Effector CD4-positive, alpha-beta T cell (primary cell): ENCODE measurements at places on chromosomes 16 and 17.

DNA sequence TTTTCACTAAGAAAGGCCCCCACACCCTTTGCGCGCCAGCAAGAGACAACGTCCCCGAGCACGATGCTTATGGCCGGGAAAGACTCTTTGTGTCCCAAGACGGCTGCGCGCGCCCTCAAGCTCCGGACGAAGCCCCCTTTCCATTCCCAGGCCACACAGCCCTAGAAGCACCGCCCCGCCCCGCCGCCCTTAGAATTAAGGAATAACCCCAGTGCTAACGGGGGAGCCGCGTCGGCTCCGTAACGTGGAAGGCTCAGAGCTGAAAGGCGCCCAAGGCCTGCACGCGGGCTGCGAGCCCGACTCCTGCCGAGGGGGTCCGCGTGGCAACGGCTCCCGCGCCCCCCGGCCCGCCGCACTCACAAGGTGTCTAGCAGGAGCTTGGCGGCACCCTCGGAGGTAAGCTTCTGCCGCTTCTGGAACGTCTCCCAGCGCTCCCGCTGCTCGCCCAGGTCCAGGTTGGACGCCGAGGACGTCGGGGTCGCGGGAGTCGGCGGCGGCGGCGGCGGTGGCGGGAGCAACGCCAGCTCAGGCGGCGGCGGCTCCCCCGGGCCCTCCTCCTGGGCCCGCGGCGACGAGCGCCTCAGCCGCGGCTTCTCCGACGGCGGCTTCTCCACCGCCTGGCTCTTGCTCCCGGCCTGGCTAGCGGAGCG lies 477 bp downstream of the CENPV start:
- peak; percentile 9 for DNase-seq

- no peak for DNase-seq
These were observed 18.8 kb downstream of the FOXF1 start for GRCh38 chr16:86529160-86529559.

DNA sequence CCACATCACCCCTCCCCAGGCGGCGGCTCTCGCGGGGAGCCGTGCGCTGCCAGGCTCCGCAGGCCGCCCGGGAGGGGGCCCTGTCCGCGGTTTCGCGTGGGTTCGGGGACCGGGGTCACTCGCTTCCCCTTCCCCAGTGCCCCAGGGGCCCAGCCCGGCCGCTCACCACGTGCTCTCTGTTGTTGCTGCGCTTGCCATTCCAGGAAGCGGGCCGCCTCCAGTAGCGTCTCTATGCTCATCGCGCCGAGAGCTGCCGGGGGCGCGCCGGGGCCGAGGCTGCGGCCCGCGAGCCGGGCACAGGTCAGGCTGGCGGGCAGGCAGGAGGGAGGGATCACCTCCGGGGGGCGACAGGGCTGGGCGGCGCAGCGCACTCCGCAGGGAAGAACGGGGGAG lies 390 bp downstream of the MNT start:
- DNase-seq: peak; percentile 46

DNA sequence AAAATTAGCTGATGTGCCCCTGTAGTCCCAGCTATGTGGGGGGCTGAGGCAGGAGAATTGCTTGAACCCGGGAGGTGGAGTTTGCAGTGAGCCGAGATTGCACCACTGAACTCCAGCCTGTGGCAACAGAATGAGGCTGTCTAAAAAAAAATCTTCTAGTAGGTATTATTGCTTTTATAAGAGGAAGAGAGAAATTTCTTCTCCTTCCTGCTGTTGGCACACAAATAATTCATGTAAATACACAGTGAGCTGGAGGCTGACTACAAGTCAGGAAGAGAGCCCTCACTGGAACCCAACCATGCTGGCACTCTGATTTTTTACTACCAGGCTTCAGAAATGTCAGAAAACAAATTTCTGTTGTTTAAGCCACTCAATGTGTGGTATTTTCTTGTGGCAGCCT lies 6.7 kb downstream of the PRDM7 start:
- DNase-seq: no peak

DNA sequence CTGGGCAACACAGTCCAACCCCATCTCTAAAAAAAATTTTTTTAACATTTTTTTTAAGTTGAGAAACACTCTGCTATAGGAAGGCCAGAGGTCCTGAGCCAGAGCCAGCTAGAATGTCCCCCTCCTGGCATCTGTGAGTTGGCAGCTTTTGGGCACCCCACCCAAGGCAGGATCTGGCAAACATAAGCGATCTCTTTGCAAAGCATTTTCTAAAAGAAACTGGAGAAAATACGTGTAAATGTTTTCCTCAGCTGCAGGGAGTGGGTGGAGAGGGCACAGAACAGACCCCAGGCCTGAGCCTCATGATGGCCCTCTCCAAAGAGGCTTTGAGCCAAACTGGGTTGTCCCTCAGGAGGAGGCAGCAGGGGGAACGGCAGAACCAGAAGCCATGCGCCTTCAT lies 11.7 kb downstream of the CAVIN1 start:
- DNase-seq: no peak

DNA sequence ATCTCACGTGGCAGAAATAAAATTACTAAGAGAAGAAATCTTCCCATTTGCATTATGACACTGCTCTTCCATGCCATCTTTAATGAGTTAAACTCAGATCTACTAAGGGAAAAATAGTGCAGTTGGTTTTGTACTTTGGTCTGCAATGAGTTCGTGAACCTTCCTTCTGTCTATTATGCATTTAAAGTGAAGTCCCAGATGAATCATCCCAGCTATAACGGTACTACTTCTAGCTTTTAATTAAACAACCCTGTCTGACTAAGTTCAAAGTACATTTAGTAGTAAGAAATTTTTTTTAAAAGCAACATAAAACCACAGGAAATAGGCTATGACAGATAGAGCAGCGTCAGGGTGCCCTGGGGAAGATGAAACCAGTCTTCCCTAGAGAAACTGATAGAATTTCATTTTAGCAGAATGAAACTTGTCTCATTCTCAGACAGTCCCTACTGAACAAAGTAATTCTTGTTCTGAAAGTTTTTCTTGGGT lies 1.8 kb downstream of the TMIGD1 start:
- DNase-seq: peak; percentile 34

DNA sequence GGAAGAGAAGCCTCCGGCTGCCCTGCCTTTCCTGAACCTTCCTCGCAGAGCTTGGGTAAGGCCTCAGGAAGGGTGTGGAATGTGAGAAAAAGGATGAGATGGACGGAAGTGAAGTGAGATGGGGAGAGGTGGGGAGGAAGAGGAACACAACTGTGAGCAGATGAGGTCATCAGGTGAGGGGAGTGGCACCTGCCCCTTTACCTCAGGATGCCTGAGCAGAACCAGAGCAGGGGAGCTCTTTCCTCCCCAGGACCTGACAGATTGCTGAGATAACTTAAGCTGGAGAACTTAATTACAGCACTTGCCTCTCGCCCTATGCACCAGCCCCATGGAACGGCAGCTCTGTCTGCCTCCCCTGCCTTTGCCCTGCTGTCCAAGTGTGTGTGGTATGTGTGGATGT lies 29.8 kb downstream of the TMEM132E start:
- no peak for DNase-seq

- DNase-seq: no peak
These were observed 155.3 kb downstream of the AIPL1 start for GRCh38 chr17:6279659-6280058.

DNA sequence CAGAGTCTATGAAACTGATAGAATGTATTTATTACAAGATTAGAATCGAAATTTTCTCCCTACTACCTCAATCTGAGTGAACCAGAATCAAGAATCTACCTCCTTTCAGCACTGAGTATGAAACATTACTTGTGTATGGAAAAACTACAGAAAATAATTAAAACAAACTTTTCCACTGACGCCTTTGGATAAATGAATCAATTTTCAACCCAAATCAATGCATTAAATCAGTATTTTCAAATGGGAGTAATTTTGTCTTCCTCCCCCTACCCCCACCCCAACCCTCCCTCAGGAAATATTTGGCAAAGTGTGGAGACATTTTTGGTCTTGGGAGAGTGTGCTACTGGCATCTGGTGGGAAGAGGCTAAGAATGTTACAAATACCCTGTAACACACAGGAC lies 7.8 kb upstream of the ABCA10 start:
- DNase-seq: no peak

- no peak for DNase-seq
These were observed 5.0 kb upstream of the NAGLU start for GRCh38 chr17:42530952-42531454.

DNA sequence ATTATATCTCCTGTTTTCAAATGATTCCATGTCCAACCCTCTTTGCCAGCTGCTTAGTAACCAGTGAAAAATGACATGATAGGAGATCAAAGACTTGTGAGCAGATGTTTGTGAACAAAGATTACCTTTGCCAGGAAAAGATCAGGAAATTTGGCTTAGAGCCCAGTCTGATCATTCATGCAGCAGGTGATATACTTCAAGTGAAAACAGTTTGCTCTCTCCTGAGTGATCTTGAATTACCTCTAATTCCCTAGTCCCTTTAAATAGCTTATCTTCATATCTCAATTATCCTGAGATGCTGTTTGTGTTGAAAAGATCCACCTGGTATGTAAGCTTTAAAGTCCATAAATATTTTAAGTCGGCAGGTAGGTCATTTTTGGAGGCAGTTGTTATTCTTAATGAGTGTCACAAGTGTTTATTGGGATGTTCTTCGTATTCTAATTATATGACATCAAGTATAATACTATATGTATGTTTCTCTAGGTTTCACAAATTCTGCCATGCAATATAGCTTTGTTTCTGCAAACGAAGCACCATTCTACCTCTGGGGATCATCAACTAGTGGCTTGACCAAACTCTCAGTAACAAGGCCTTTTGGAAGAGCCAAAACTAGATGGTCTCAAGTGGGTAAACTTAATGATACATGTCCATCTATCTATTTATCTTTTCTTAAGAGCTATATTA lies 13.2 kb upstream of the VPS35L start:
- no peak for DNase-seq

DNA sequence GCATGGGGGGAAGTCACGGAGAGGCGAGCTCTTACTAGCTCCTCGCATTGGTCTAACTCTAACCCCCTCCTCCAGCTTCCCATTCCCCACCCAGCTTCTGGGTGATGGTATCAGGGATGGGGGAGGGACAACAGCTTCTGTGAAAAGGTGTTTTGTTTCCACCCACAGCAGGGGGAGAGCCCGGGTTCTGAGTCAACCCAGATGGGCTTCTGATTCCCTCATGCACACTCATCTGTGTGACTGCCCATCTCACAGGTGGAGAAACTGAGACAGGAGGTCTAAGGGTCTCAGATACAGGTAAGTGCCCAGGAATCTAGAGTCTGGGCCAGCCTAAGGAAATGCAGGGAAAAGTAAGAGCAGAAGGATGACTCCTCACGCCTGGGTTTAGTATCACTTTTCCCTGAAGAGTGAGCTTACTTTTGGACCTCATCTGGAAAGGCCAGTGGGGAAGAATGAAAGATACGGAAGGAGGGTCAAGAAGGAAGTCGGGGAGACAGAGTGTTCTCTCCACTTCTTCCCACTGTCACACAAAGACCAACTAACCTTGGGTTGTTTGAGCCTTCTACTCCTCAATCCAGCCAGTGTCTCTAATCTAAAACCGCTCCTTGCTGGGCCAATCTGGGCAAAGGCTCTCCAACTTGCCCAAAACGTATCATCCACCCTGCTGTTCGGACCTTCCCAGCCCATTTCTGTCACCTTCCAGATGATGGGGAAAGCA lies 3.1 kb upstream of the TLCD2 start:
- no peak for DNase-seq

DNA sequence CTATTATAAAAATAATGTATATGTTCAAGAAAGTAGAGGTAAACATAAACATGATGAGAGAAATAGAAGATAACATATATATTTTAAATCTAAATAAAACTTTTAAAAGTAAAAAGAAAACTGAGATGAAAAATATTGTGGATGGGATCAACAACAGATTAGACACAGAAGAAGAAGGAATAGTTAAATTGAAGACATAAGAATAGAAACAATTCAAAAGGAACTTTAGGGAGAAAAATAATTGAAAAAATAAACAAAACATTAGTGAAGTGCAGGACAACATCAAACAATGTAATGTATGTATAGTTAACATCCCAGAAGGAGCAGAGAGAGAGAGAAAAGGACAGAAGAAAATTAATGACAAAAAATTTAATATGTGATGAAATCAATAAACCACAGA lies 228.1 kb upstream of the TNRC6C start:
- DNase-seq: no peak

- no peak for DNase-seq
These were observed 4.3 kb downstream of the TMC6 start for GRCh38 chr17:78124081-78124835.

DNA sequence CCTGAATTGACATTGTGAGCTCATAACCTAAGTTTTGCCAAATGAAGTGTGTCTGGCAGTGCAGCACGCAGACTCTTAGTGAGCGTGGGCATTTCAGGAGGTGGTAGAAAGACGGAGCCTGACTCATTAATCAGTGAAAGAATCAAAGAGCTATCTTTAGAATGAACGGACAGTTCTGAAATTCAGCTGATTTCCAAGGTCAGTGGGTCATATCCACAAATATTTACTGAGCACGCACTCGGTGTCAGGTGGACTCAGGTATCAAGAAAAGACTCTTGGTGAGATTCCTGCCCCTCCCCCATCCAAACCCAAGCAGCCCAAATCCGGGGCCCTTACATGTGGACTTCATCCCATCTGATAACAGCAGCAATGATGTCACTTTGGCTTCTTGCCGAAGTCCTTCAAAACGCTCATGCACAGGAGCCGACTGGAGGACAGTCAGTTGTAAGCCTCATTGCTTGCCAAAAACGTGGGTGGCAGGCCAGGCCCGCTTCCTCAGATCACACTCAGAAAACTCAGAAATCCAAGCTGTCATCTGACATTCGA lies 185.8 kb downstream of the HS3ST3A1 start:
- DNase-seq: no peak

- DNase-seq: no peak
These were observed 97.1 kb upstream of the AKTIP start for GRCh38 chr16:53600126-53600525.

DNA sequence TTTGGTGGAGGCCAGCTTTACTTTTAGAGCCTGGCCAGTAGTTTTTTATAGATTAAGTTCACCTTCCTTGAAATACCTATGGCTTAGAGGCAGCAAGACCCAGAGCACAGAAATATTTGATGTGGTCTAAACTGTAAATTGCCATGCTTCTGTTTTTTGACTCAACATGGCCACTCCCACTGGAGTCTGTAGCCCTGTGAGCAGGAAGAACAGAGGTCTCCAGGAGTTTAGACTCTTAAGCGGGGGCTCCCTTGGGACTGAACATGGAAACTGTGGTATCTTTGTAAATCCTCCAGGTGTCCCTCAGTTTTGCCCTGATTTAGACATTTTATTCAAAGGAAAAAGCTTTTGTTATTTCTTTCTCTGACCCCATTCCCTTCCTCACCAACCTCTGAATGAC lies 145.6 kb downstream of the FTO start:
- no peak for DNase-seq
